NCI-H2081 (cell line): ENCODE measurements at places on chromosomes 5 and 9.

GRCh38 chr9:96394832-96395496 lies 11.5 kb upstream of the SLC35D2 start:
- no peak for DNase-seq

- no peak for DNase-seq
Observed at GRCh38 chr5:119177226-119177625, 106.3 kb downstream of the DMXL1 start.

GRCh38 chr5:172188893-172189692 lies 1.1 kb upstream of the STK10 start:
- no peak for DNase-seq

DNA sequence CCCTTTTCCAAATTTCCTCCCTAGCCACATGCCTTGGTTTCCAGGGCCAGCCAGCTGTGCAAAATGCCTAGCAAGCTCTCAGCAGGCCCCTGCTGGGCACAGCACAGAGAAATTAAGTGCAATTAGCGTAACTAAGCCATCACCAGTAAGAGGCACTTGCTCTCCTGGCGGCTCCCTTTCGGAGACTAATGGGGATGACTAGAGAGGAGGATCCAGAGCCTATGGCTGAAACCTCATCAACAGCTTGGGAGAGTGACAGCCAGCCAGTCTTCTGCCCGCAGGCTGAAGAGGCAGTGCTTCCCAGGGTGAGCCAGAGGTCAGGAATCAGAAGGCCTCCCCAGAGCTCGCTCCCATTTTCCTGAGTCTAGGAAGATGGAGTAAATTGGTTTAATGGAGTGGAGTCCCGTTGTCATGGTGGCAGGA lies 108.4 kb downstream of the KCNIP1 start:
- DNase-seq, result no peak

DNA sequence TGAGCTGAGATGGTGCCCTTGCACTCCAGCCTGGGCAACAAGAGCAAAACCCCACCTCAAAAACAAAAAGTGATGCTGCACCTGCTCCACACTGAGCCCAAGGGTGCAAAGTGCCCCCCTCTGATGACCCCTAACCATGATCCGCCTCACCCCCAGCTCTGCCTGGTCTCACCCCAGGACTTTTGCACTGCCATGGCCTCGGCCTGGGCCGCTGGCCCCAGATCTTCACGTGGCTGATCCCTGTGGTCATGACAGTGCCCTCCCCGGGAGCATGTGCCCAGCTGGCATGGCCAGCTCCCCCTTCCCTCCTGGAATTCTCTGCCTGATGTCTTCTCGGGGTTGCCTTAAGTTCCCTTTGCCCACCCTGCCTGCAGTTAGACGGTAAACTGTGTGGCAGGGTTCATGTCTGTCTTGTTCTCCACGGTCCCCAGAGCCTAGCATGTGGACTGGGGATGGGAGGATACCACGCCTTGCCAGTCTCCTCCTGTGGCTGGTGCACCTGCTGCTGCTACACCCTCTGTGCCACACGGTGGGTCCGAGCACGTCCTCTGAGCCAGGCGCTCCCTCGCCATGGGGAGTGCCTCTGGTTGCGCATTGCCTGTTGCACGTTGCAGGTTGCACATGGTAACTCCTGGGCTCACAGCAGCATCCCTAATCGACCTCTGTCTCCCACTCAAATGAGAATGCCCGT lies 77.4 kb upstream of the PPP1R26 start:
- DNase-seq, result no peak

- no peak for DNase-seq
Observed at GRCh38 chr9:83444110-83444509, 94.1 kb downstream of the FRMD3 start.

GRCh38 chr5:173598686-173599085 lies 17.8 kb downstream of the BOD1 start:
- DNase-seq, result no peak

- no peak for DNase-seq
Observed at GRCh38 chr5:37847978-37848425, 8.2 kb upstream of the GDNF start.

GRCh38 chr5:58211441-58211840 lies 248.4 kb downstream of the PLK2 start:
- no peak for DNase-seq

GRCh38 chr5:59745415-59745863 lies 148.1 kb downstream of the PDE4D start:
- peak; percentile 29 for DNase-seq

GRCh38 chr9:33781736-33782135 lies 13.6 kb upstream of the PRSS3 start:
- no peak for DNase-seq

DNA sequence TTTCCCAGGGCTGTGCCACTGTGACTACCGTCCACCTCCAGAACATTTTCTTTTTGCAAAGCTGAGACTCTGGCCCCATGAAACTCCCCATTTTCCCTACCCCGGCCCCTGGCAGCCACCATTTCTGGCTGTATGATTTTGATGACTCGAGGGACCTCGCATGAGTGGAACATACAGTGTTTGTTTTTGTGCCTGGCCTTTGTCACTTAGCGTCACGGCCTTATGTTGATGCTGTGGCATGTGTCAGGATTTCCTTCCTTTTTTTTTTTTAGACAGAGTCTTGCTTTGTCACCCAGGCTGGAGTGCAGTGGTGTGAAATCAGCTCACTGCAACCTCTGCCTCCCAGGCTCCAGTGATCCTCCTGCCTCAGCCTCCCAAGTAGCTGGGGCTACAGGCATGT lies 42.7 kb downstream of the ASS1 start:
- no peak for DNase-seq

- DNase-seq, result no peak
Observed at GRCh38 chr5:36593867-36594266, 12.5 kb upstream of the SLC1A3 start.

DNA sequence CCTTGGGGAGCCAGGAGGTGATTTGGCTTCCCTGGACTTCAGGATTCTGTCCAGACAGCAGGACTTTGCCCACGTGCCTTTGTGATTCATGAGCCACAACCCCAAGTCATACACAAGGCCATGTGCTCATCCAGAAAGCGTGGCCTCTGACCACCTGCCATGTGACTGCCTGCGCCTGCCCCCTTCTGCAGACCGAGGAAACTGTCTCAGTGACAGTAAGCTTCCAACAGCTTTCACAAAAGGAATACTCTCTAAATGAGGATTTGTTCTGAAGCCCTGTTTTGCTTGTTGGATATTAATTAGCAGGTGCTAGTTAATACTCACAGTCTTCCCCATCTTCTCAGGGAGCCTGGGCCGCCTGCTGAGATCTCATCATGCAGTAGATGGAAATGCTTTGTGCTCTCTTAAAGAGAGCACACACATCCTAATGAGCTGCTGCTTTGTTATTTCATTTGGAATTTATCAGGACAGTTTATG lies 36.9 kb upstream of the ANGPTL2 start:
- DNase-seq, result no peak

DNA sequence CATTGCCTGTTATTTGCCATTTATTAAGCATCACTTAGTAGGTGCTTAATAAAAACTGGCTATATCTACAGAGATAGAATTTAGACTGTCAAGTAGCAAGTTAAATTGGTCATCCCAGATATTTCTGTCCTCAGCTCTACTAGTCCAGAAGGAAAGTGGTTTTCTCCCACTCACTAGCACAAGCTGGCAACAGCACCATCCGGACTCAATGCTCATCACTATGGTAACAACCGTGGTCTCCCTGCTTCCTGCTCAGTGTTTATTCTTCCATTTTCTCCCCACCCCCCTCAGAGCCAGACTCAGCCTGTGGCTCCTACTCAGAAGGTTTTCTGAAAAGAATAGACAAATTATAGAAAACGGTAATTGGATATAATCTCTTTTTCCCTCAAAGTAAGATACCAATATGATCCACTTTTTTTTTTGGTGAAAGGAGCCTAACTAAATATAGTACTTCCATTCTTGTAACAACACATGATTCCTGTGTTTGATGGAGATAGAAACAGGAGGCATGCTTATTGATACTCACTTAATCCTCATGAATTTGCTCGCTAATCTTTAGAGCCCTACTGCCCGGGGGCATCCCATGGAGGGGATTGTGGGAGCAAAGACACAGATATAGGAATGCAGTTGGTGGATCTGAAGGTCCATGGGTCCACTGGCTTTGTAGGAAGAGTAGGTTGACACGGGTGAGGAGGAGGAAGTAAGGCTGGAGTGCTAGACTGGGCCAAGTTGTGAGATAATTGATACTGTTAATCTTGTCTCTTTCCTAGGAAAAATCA lies 191.4 kb downstream of the MAN2A1 start:
- DNase-seq, result no peak

- no peak for DNase-seq
Observed at GRCh38 chr5:160092960-160093707, 26.1 kb downstream of the PWWP2A start.

GRCh38 chr9:94839398-94839797 lies 112.9 kb downstream of the AOPEP start:
- DNase-seq, result no peak

DNA sequence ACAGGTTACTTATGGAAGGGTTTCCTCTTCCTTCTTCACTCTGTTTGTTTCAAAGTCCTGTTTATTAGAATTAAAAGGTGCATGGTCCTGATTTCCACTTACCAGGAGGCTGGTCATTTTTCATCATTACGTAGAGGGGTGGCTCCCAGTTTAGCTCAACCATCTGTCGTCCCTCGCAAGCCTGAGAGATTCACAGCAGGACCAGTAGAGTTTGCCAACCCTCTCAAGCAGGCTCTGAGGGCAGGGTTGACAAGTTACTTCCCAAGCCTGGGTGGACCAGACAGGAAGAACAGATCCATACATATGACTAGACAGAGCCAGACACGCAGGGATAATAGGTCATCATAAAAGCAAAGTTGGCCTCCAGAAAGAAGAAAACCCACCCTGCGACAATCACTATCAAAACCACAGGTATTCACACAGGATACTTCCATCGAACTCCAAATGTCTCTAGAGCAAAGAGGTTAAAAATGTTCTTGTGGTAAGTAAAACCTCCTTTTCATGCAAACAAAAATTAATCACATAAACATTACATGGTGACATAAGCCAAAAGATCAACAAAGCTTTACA lies 151.9 kb downstream of the ELAVL2 start:
- DNase-seq, result peak; percentile 67

DNA sequence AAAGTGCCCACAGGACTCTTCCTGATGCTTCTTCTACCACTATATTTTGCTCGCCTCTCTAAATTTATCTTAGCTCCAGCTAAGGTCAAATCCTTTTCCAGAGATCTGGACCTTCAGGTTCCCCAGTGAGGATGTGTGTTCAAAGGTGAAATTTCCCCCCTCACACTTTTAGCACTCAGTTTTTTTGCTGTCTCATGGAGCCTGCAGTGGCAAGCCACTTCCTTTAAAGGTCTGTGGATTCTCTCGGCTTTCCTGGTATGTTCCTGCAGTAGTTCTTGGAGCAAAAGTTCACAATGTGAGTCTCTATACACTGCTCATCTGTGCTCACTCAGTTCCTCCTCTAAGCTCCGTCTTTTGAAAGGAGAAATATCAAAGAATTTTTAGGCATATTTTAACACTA lies 181.4 kb downstream of the LURAP1L start:
- no peak for DNase-seq

DNA sequence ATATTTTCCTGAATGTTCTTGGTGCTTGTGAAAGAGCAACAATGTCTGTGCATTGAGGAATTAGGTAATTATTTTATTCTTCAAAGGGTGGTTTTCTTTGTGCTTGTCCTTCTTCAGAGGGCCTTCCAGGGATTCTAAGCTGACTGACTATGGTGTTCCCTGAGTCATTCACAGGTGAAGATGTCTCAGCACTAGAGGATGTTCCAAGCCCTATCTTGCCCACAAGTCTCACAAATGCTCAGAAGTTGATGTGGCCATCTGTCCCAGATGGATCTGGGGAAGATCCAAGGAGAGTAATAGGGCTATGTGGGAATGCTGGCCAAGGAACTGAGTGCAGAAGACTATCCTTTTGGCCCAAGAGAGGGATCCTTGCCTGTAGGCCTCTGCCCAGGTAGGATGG lies 120.9 kb downstream of the ADAMTSL1 start:
- no peak for DNase-seq

DNA sequence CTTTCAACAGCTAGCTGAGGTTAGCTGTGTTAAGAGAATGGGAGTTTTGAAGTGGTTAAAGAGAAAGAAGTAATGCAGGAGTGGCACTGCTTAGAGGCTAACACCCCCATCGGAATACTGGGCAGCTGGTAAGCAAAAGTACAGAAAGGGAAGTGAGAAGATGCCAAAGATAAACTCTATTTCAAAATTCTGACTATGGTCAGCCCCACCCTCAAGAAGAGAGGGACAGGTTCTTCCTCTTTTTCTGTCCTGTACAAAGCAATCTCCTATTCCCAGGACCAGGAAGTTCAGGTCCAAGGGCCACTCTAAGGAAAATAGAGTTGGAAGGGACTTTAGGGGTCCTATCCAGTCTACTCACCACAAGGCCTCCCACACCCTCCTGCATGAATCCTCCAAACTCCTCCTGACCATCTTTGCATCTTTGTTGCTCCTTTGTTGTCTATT lies 45.9 kb upstream of the JAK2 start:
- no peak for DNase-seq

GRCh38 chr5:168365581-168366081 lies 74.2 kb downstream of the WWC1 start:
- DNase-seq, result no peak

DNA sequence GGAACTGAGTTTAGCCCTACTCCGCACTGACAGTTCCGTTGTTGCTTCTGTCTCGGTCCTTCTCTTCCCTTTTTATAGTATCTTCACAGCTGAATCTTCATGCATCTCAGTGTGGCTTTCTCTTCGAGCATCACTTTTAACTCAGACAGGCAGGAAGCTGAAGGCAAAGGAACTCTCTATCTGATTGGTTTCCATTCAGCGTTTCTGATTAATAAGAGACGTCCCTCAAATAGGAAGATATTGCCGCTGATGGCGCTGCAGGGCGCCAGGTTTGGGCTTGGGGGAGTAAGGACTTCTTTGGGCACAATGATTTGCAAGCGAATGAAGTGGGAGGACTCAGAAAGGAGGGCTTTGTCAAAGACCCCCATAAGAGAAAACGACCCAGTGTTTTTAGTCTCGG lies at the start of gene CDH9:
CDH9 (minus strand) TSS at position 111 of the 400 bp plus-strand sequence. CDS start 50,253 bp downstream, outside the sequence.
- DNase-seq, result no peak
